ENCODE measurements at places on chromosomes 5 and 9.

DNA sequence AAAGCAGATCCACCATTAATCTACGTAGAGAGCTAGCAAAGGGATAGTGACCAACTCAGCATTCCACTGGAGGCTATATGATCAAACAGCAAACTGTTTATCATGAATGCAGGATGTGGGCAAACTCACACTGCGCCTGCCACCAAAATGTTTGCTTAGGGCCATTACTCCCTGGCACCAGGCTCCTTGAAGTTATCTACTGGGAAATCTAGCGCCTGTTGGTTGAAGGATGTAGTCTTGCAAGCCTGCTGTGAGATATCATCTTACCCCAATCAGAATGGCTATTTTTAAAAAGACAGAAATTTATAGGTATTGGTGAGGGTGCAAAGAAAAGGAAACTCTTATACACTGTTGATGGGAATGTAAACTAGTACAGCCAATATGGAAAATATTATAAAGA, 332.5 kb upstream of the RPS23 start:
- DNase-seq: no peak

GRCh38 chr5:177366528-177367322, 9.0 kb downstream of the RGS14 start:
- no peak for DNase-seq

GRCh38 chr5:77942578-77943239, 166.6 kb upstream of the TBCA start:
- no peak for DNase-seq

- DNase-seq: no peak
Measured at GRCh38 chr9:116260531-116260930, 106.9 kb downstream of the PAPPA start.

DNA sequence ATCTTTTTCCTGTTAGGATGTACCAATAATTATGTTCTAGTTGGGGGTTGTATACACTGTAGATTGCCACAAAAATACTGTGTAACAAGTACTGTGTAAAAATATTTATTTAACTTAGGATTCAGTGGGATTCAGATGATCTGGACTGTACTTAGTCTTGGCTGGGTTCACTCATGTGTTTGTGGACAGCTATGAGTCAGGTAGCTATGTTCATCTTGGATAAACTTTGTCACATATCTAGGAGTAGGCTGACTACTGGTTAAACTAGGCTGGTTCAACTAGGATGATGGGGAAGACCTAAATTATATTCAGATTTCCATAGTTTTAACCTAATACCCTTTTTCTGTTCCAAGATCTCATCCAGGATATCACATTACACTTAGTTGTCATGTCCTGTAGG, 32.1 kb upstream of the TNFSF15 start:
- DNase-seq: no peak

GRCh38 chr5:1514027-1514818, 9.5 kb downstream of the LPCAT1 start:
- no peak for DNase-seq

GRCh38 chr9:120966013-120966369, 39.4 kb upstream of the TRAF1 start:
- no peak for DNase-seq

GRCh38 chr5:17238521-17239041, 21.1 kb downstream of the BASP1 start:
- DNase-seq: no peak

DNA sequence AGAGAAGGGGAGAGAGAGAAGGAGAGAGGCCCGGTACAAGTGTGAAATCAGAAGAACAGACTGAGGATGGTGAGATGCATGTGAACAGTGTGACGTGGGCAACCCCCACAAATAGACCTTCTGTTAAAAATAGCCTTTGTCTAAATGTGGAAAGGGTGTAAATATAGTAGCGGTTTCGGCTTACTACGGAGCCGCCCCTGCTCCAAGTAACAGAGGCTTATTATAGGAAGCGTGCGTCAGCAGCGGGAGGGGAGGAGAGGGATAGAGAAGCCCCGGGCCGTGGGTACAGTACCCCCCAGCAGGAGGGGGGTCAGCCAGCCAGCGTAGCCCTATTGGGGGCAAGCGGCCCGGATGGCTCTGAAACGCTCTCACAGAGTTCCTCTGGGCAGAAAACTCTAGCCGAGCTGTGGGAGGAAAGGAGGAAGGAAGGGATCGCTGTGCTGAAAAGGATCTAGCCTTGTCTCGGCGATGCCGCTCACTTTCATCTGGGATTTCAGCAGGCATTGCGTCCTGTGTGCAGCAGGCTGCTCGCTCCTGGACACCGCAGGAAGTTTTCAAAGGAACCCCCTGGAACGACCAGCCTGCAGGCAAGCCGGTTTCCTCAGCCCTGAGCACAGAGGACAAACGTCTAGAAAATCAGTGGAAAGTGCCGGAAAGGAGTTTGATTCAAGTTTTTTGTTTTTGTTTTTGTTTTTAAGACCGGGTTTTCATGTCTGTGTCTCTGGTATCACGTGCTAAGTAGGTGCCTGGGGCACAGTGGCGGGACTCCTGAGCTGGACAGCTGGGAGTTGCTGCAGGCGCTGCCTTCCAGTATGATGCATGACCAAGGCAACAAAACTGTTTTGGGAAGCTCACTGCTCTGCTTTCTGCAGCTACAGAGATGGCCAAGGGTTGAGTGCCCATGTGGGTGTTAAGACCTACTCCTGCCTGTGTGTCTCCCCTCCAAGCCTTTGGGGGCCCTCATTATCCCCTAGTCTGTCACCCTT, 146.6 kb downstream of the SEC61B start:
- peak; percentile 4 for DNase-seq

- no peak for DNase-seq
Measured at GRCh38 chr5:98187945-98188344, 585.5 kb upstream of the RGMB start.

DNA sequence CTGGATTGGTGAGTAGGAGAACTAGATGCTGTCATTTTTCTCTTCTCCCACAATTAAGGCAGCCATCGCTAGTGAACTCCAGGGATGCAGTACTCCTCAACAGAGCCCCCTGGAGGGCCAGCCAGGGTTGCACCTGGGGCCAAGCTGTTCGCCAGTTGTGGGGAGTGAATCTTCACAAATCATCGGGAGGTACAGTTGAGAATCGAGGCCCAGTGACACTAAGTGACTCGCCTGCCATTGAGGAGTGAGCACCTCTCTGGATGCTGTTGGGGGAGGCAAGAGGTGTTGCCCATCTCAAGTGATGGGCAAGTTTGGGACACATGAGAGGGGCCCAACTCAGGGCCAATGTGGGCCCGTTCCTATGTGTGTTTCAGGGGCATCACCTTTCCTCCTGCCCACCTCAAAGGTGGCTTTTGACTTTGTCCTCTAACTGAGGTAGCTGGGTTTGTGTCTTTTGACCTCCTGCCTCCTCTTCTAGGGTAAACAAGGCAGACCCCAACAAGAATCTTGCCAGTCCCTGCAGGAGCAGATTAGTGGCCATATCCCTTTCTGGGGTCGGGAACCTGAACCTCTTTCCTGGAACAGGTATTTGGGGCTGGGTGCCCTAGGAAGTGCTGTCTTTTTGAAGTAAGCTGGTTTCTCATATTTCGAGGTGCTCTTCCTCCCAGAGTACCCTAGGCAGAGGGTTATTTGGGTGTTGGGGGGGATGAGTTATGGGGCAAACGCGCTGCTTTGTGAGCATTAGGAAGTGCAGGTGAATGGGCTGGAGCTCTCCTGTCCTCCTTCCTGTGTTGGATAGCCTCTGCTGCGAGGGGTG, 181.2 kb downstream of the MACROH2A1 start:
- DNase-seq: no peak

DNA sequence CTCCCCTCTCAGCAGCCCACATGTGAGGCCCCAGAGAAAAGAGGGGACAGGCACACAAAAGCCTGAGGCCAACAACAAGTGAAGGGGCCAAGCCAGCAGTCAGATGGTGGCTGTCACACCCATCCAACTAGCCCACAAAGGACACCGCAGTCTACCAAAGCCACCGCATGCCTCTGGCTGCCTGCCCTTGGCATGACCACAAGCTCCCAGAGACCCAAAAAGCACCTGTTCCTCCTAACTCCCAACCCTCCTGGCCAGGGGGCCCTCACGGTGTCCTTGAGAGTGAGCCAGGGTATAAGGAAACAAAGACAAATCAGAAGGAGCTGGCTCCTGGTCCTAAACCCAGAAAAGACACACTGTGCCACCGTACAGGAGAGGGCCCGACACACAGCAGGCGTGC, 77.8 kb upstream of the LRRTM2 start:
- DNase-seq: no peak

DNA sequence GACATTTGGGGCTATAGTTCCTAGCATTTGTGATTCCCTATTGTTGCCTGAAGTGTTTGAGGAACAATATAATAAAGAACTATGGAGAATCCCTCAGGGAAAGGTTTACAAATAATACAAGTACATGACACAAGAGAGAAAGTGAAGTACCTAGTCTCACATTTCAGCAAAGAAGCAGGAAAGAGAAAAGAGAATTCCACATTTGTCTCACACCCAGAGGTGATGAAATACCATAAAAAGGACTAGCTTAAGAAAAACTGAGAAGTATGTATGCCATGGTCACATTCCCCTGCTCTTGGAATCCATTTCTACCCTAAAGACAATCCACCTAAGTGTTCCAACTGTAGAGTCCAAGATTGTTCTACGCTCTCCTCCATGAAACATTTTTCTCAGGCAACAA, 79.0 kb upstream of the TARS1 start:
- no peak for DNase-seq

GRCh38 chr9:123472862-123473614, 117.0 kb downstream of the CRB2 start:
- no peak for DNase-seq

DNA sequence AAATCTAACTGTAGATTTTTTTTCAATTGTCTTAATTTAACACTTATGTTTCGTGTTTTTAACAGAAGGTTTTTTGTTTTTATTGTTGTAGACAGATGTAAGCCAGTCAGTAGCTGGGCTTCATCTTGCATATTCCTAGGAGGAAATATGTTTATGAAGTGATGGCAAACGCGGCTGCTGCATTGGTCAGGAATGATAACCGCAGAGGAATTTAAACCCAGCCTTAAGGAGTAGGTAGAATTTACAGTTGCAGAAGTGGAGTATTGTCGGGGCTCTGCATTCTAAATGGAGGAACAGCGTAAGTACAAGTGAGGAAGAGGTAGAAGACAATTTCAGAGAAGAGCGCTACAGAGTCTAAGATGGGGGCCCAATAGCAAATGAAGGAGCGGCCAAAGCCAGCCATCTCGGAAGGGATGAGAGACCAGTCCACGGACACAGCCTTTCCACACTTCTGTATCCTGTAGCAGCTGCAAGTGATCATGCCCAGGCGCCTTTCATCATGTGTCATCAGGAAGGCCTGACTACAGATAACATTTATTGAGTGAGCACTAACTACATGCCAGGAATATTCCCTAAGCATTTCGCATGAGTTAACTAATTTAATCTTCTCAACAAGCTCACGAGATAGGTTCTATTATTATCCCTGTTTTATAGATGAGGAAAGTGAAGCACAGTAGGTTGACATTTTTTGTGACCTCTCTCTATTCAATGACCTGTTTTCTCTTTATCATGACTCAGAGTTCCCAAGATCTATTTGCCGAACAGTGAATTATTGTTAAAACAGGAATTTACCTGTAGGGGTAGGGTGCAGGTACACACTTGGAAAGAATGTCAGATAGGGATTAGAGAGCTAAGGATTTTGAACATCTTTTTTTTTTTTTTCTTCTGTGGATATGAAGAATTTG, 38.1 kb downstream of the CMYA5 start:
- no peak for DNase-seq

DNA sequence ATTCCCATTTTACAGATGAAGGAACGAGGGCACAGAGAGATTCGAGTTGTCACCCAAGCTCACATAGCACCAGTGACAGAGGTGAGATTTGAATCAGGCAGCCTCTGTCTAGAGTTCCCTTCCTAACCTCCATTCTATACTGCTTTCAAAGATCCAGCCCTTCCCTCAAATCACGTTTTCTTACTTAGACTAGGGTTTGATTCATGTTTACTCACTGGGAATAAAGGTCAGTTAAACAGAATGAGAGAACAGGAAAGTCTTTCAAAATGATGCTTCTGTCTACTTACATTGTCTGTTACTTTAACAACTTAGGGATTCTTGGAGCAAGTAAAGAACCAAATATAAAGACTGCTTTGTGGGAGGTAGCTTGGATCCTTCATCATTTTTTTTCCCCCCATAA, 40.0 kb downstream of the ZFAND5 start:
- no peak for DNase-seq

- no peak for DNase-seq
Measured at GRCh38 chr5:120628156-120628555, 164.1 kb downstream of the PRR16 start.

DNA sequence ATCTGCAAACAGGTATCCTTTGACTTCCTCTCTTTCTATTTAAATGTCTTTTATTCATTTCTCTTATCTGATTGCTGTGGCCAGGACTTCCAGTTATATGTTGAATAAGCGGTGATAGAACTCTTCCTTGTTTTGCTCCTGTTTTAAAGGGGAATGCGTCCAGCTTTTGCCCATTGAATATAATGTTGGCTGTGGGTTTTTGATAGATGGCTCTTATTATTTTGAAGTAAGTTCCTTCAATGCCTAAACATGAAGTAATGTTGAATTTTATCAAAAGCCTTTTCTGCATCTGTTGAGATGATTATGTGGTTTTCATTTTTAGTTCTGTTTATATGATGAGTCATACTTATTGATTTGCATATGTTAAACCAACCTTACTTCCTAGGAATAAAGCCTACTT, 300.5 kb upstream of the CTNND2 start:
- no peak for DNase-seq

- DNase-seq: no peak
Measured at GRCh38 chr9:117278471-117279035, 136.3 kb downstream of the ASTN2 start.

DNA sequence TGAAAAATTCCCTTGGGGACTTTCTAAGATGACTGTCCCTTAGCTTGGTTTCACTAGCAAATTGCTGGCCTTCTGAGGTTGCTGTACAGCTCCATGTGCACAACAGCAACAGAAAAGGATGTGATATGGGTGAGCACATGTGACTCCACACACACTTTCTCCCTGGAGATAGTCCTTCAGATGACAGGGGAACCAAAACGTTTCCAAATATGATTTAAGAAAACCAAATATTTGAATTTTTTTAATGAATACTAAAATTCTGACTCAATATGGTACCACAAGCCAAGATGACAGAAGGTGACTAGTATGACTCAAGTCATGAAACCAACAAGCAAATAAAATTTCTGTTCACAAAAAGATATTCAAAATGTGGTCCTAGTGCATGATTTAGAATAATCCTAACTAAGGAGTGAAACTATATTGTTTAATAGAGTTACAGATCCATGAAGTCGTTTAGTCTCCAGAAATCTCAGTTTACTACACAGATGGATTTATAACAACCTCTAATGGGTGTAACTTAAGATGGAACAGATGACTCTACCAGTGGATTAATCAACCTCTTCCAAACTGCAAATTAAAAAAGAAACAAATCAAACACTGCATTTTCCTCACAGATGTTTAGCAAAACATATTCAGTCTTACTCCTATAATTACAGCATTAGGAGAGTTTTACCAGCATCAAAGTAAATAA, 144.8 kb upstream of the PIK3R1 start:
- DNase-seq: no peak

Data from activated CD4-positive, alpha-beta T cell treated with anti-CD3 and anti-CD28 coated beads, Interleukin-2, amount 50 U/mL, for 48 hours (primary cell).